ENCODE measurements at places on chromosomes 3 and 15. TPM values are rescaled to one million over a fixed set of nuclear protein-coding genes. Genes with fewer than 3 reads are reported as not detected.

DNA sequence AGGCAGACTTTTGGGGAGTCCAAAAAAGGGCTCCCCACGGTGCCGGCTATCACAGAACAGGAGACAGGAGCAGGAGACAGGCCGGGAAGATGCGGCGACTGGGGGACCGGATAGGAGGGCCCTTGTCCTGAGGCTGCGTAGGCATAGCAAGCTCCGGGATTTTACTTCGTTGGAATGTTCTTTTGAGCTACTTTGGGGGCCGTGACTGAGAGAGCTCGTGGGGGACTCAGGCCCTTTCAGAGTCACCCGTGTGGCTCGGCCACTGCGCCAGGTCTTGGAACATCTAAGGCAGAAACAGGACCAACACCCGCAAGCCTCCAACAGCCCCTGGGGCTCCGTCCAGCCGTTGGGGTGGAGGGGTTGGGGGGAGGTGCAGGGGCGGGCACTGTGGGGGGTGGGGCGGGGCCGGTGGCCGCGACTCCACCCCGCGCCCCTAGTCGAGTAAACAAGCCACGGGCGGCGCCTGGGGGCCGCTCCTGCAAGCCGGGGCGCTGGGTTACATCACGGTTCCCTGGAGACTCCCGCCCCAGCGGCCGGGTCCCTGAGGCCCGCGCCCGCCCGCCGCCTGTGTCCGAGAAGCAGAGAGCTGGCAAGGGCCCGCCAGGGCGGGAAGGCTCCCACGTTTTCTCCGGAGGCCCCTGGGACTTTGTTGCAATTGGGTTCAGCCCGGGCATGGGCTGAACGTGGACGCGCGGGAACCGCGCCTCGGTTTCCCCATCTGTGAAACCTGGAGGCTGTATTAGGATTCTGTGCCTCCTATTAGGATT, 23.3 kb upstream of the C15orf39 start:
- peaks cover 27% of the 10 kb centered on the region for H3K4me1 ChIP-seq
- no peaks in the 10 kb centered on the region for H3K36me3 ChIP-seq
- H3K4me3 ChIP-seq, result no peak overlapping the region
- DNase-seq, result no peak
- H3K27ac ChIP-seq, result no peak overlapping the region

GRCh38 chr3:179526482-179526881, 36.2 kb upstream of the ACTL6A start:
- H3K27me3 ChIP-seq, result no peaks in the 10 kb centered on the region
- H3K27ac ChIP-seq, result peak overlapping the region; percentile 78
- no peaks in the 10 kb centered on the region for H3K36me3 ChIP-seq

- no peak for DNase-seq
- no peak overlapping the region for H3K4me3 ChIP-seq
- H3K27me3 ChIP-seq, result no peaks in the 10 kb centered on the region
- no peak overlapping the region for H3K27ac ChIP-seq
- H3K36me3 ChIP-seq, result no peaks in the 10 kb centered on the region
Measured at GRCh38 chr3:167651826-167652225, 1.9 kb downstream of the WDR49 start.

MPI gene
- 61.4 TPM for total RNA-seq

CTDSPL2 gene
- total RNA-seq, result 97.5 TPM

All from IMR-90 (cell line).